ENCODE measurements at places on chromosomes 3 and 15. TPM values are rescaled to one million over a fixed set of nuclear protein-coding genes. Genes with fewer than 3 reads are reported as not detected.

NLGN1 gene
- 3.4 TPM for total RNA-seq

- peak; percentile 5 for DNase-seq
Observed at GRCh38 chr15:89487791-89488190, 8.6 kb downstream of the RHCG start.

- DNase-seq = peak; percentile 58
Observed at GRCh38 chr3:51382076-51382745, 2.9 kb upstream of the MANF start.

- DNase-seq = no peak
Observed at GRCh38 chr3:17811646-17812045, 69.2 kb upstream of the TBC1D5 start.

All from endodermal cell (in vitro differentiated cells).